ENCODE measurements at places on chromosomes 4 and X.
A peak's percentile ranks its signal among the peaks of the same experiment; 100 is the strongest.

DNA sequence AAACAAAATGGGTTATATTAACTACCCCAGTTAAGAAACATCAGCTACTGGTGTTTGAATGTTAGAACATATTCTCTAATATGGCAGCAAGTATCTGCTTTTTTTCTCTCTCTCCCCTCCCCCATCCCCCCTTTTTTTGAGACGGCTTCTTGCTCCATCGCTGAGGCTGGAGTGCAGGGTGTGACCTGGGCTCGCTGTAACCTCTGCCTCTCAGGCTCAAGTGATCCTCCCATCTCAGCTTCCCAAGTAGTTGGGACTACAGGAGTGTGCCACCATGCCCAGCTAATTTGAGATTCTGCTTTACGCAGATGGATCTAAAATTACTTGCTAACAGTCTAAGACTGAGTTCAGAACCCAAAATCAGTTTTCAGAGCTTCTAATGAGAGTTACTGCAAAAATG is 101.9 kb downstream of the AFF1 start:
- DNase-seq, result no peak

GRCh38 chr4:87843936-87844335 is 11.2 kb downstream of the MEPE start:
- DNase-seq, result peak; percentile 54

DNA sequence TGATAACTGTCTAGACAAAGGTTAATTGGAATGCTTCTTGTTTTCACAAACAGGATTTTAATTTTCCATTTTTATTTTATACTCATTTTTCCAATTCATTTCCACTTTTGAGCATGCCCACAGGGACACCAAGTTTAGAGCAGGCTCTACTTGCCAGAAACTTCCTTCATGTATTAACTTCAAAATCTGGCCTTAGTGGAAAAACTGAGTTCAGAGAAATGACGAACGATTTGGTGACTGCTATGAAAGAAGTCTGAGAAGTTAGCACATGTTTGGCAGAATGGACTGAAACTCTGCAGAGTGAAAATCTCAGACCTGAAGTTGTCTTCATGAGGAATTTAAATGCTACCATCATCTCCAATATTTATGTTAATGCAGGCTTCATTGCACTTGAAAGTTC is 214.1 kb downstream of the THOC2 start:
- no peak for DNase-seq

GRCh38 chr4:184573701-184574100 is 75.5 kb downstream of the CASP3 start:
- no peak for DNase-seq

DNA sequence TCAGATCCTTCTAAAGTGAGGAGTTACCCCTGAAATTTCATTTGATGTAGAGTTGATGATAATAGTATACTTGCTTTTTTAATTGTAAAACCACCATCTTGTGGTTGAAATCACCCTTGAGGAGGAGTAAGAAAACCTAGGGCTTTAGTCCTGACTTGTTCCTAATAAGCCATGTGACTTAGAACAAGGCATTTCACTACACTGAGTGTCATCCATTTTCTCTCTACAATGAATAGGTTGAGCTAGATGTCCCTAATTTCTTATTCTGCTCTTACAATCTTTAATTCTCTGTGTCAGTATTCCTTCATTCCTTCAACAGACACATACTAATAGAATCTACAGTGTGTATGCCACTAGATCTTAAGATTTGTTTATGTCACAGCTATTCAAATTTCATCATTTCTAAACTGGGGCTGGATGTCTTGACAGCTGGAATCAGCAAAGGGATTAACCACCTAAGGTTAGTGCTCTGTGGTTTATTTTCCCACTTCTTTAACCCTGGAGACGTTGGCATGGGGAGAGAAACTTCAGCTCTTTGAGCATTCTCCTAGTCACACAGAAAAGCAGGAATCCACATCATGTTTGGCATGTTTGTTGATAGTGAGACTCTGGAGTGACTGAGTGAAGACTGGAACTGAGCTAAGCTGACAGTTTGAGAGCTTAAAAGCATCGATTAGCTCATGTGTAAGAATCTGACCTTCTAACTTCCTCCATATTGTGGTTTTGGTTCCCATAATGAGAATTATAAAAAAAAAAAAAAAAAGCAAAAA is 246.3 kb downstream of the NDST4 start:
- DNase-seq, result no peak

DNA sequence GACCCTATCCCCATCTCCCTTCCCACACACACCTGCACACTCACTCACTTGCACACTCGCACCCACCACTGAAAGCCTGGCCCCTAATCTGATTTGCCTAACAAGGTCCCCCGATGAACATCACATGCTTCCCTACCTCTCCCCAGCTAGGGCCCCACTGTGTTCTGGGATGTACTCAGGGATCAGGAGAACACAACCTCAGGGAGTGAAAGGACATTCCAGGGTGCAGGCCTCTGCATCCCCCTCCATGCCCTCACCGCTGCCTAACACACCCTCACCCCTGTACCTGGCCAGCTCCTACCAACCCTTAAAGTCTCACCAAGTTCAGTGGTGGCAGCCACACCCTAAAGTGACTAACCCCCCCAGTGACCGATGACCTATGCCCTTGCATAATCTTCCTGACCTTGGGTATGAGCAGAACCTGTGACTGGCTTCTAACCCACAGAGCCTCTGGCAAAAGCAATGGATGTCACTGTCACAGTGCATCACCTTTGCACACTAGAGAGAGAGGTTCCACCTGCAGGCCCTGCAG is 2.4 kb upstream of the AFAP1 start:
- DNase-seq, result no peak

DNA sequence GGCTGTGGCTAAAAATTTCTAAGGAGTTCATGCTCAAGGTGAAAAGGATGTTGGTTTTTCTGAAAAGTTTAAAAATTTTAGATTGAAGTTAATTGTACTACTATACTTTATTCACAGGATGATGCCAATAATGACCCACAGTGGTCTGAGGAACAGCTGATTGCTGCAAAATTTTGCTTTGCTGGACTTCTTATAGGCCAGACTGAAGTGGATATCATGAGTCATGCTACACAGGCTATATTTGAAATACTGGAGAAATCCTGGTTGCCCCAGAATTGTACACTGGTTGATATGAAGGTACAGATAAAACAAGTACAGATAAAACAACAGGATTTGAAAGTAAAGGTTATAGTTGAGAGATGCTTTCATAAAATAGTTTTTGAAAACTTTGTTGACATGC is 12.2 kb downstream of the PAICS start:
- DNase-seq, result no peak
